ENCODE measurements at places on chromosomes 4 and X.

- DNase-seq = no peak
These were observed 110.9 kb upstream of the ENPEP start for GRCh38 chr4:110364911-110365520.

- DNase-seq = no peak
These were observed 115.4 kb downstream of the STPG2 start for GRCh38 chr4:98027827-98028226.

GRCh38 chr4:20878806-20879205, 178.5 kb downstream of the PACRGL start:
- no peak for DNase-seq

- DNase-seq = no peak
These were observed 36.0 kb downstream of the PLAC1 start for GRCh38 chrX:134622056-134622812.

- DNase-seq = no peak
These were observed 2506.0 kb downstream of the PCDH7 start for GRCh38 chr4:33226133-33226532.

GRCh38 chrX:20230406-20230805, 36.3 kb downstream of the RPS6KA3 start:
- DNase-seq = no peak

- DNase-seq = no peak
These were observed 975.7 kb upstream of the PABPC4L start for GRCh38 chr4:135177321-135177720.

GRCh38 chr4:150570862-150571261, 11.1 kb upstream of the MAB21L2 start:
- no peak for DNase-seq

DNA sequence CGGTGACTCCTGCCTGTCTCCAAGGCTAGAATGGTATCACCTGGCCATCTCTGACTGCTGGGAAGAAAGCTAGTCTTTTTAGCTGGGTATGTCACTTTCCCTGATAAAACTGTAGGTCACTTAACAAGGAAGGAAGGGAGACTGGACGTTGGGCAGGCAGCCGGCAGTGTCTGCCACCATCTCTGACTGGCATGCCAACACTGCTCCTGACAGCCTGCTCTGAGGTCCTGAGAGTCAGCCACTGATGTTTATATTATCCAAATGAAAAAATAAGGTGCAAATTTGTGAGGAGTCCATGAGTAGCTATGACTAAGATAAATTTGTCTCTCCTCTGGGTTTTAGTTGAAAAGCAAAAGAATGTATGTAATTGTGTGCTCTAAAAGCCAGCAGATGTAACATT, 77.2 kb downstream of the SNX25 start:
- DNase-seq = no peak

- no peak for DNase-seq
These were observed 87.4 kb downstream of the PLAC1 start for GRCh38 chrX:134570899-134571298.

- DNase-seq = no peak
These were observed 8.3 kb upstream of the RAP2C start for GRCh38 chrX:132227383-132228112.

GRCh38 chr4:94228493-94229216, 21.0 kb downstream of the SMARCAD1 start:
- DNase-seq = no peak

DNA sequence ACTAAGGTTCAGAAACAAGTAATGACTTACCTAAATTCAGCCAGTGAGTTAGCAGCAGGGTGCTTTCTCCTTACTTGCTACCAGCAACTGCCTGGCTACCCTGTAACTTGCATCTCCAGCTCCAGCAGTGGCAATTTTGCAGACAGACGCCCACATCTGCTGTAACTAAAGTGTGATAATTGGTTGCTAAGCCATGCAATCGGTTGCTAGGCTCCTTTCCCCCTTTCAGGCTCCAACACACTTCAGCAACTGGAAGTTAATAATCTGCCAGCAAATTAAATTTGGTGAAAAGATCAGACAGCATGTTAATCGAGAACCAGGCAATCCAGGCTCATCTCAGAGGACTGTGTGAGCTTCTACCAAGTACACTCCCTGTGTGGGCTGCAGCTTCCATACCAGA, 24.2 kb upstream of the ARHGEF9 start:
- no peak for DNase-seq

DNA sequence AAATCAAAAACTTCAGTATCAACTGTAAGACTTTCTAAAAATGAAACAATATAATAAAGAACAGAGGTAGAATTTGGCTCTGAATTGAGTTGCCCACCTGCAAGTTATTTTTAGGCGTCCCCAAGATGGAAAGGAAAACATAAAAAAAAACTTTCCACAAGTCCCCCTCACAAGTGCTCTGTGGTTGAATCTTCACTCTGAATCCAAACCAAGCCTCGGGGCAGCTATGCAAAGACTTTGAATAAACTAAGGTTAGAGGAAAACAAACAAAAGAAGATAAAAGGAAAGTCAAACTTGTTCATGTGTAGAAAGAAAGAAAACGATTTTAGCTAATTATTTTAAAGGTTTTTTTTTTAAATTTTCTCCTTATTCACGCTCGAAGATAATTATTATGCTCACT, 372.4 kb upstream of the SLIT2 start:
- no peak for DNase-seq

DNA sequence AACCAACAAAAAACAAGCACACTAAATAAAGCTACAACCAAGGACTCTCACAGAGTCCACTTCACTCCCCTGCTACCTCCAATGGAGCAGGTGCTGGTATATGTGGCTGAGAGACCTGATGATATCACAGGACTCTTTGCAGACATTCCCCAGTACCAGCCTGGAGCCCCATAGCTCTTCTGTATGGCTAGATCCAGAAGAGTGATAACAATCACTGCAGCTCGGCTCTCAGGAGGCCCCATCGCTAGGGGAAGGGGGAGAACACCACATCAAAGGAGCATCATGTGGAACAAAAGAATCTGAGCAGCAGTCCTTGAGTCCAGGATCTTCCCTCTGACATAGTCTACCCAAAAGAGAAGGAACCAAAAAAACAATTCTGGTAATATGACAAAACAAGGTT, 237.1 kb upstream of the TLL1 start:
- DNase-seq = no peak

GRCh38 chrX:110317061-110317819, 645 bp downstream of the AMMECR1 start:
- no peak for DNase-seq

GRCh38 chr4:70589785-70590184, 2.3 kb upstream of the AMBN start:
- no peak for DNase-seq

GRCh38 chr4:123553733-123554637, 157.4 kb downstream of the SPRY1 start:
- DNase-seq = no peak
